Glomerular endothelial cell (primary cell): ENCODE measurements at places on chromosomes 1 and 21. TPM values are rescaled to one million over a fixed set of nuclear protein-coding genes. Genes with fewer than 3 reads are reported as not detected.

- DNase-seq = no peak
Observed at GRCh38 chr1:11794446-11795237, 11.1 kb downstream of the MTHFR start.

GRCh38 chr1:17139637-17140036 lies 20.4 kb upstream of the PADI2 start:
- DNase-seq = no peak

GRCh38 chr1:75937034-75937433 lies 4.8 kb upstream of the ASB17 start:
- DNase-seq = no peak

- no peak for DNase-seq
Observed at GRCh38 chr1:153805042-153805745, 30.0 kb downstream of the SLC27A3 start.

DNA sequence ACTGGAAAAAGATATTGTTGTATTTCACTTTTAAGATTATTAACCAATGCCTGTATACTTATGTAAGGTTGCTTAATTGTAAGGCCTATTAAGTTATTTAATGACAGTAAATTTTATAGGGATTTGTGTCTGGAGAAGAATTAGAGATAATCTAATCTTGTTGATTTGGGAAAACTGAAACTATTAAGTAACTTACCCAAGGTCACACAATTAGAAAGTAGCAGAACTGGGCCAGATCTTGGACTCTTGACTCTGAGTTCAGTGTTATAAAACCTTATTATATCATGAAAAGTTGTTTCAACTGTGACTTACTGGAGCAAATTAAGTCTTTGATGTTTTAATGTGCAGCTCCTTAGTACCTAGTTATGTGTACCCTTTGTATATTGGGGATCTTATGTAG lies 38.5 kb downstream of the CAMTA1 start:
- no peak for DNase-seq

DNA sequence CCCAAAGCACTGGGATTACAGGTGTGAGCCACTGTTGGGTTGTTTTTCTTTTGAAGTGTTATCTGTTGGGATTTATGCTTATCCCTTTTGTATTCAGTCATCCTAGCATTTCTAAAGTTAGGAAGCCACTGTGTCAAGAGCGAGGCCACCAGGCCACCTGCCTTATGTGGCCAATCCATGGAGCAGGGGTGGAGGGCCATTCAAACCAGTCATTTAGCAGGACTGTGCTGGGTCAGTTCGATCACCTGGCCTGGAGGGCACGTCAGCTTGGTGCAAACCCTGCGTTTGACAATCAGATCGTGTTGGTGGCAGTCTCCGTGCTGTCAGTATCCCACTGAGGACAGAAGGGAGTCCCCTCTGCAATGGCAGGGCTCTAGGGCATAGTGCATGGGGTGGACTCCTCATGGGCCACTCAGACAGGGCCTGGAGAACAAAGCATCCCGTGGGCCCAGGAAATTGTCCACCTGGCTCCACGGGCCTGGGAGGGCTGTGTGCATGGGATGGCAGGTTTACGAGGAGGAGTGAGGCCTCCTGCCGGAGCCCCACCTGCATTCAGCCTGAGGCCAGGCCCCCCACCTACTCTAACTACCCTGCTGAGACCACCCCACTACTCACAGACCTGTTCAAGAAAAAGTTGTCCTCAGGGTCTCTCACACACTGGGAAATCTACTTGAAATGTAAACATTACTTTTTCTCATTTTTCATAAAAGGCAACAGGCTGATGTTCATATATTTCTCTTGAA lies 242.3 kb downstream of the SDCCAG8 start:
- no peak for DNase-seq

DNA sequence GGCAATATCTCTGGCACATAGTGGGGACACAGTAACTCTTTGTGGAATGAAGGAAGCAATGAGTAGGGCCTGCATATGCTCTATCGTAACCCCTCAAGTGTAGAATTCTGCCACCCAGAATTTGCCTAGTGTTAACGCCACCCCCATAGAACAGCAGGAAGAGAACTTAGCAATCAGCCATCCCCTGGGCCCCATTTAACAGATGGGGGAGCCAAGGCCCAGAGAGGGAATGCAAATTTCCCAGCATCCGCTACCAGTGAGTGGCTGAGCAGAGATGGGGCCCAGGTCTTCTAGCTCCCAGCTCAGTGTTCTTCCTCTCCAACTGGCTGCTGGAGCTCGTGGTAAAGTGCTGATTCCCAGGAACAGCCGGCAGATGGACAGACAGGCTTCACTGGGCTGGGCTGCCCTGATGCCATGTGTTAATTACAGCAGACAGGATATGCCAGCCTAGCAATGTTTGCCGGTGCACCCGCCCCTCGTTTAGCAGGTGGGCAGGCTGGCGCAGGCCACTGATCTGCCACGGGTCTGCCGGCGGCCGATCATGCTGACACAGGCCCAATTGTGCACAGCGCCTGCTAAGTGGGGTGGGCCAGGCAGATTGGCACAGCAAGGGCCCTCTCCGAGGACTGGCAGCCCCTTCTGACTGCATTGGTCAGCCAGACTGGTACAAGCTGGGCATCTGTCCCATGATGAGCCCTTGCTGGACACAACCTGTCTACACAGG lies 171.9 kb downstream of the IGSF21 start:
- no peak for DNase-seq

DNA sequence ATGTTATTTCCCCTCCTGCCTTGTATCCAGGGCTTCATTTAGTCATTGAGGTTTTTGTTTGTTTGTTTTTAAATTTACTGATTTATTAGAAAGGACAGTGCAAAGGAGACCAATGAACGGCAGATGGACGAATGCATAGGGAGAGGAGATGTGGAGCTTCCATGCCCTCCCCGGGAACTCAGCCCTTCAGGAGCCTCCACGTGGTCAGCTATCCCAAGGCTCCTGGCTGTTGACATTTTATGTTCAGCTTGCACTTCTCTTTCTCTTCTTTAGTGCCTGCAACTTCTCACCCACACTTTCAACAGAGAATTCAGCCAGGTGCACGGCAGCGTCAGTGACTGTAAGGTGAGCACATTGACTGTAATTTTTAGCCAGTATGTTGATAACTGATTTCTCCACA lies 30.7 kb upstream of the PGD start:
- no peak for DNase-seq

The NMNAT1 gene
- 6.6 and 8.9 TPM in 2 replicates for total RNA-seq

The PPIE gene
- total RNA-seq = 33.8 and 35.3 TPM in 2 replicates

The WNT2B gene
- 0.48 and 4.4 TPM in 2 replicates for total RNA-seq

The TESK2 gene
- total RNA-seq = 1.1 and 2.6 TPM in 2 replicates

The HPCAL4 gene
- total RNA-seq = not detected in 2 replicates

The ABCG1 gene
- total RNA-seq = 29.5 and 66.0 TPM in 2 replicates
